Left kidney (tissue), 8 donors: ENCODE measurements at places on chromosomes 5 and 9.

- no peak for DNase-seq
Observed at GRCh38 chr5:14630671-14631070, 33.8 kb upstream of the OTULIN start.

GRCh38 chr5:122099060-122099790 is 21.2 kb upstream of the LOX start:
- DNase-seq: no peak

DNA sequence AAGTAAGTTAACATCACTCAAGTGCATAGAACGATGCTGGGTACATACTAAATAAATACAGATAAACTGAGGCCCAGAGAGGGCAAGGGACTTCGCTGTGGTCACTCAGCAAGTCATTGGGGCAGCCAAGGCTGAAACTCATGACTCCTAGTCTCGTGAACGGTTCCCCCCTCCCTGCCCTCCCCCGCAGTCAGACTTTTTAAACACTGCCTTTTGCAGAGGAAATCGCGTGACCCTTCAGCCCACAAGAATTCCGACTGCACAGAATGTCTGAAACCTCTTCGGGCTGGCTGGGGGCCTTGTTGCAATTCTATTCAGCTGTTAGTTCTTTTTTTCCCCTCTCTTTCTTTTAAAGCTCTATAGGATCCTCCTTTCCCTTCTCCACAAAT is 28.1 kb downstream of the NEK6 start:
- DNase-seq: peak; percentile 75

- DNase-seq: no peak
Observed at GRCh38 chr5:2105141-2105540, 222.4 kb upstream of the IRX4 start.

GRCh38 chr5:83518319-83519061 is 46.9 kb downstream of the VCAN start:
- no peak for DNase-seq
